ENCODE measurements at places on chromosomes 13 and 19. TPM values are rescaled to one million over a fixed set of nuclear protein-coding genes. Genes with fewer than 3 reads are reported as not detected.

GRCh38 chr13:27830010-27830409 is 37.7 kb downstream of the GSX1 start:
- DNase-seq = no peak

GRCh38 chr19:12647490-12648071 is 19.0 kb downstream of the MAN2B1 start:
- no peak for DNase-seq

DNA sequence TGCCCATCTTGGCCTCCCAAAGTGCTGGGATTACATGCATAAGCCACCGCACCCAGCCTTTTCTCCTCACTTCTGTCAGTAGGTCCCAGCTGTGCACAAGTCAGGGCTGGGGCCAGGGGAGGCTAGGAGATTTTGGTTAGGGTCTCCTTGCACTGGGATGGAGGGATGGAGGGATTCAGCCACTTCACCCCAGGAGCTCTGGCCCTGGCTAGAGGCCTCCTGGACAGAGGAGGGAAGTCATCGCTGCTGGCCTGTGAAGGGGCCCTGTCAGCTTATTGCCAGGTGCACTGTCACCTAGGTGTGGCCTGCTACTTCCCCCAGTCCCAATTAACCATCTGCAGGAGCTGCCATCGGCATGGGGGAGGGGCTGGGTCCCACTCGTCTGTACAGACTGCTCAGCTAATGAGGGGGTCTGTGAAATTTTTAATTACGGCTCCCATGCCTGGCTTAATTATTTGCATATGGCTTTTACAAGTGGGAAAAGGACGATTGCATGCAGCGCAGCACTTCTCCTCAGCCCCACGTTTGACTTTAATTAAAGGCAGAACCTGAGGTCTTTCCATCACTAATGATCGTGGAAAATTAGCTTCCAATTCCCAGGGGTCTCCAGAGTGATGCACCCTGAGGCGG is 52.4 kb downstream of the CHST8 start:
- no peak for DNase-seq

The WASF3 gene
- polyA plus RNA-seq = 9.5 TPM

DNA sequence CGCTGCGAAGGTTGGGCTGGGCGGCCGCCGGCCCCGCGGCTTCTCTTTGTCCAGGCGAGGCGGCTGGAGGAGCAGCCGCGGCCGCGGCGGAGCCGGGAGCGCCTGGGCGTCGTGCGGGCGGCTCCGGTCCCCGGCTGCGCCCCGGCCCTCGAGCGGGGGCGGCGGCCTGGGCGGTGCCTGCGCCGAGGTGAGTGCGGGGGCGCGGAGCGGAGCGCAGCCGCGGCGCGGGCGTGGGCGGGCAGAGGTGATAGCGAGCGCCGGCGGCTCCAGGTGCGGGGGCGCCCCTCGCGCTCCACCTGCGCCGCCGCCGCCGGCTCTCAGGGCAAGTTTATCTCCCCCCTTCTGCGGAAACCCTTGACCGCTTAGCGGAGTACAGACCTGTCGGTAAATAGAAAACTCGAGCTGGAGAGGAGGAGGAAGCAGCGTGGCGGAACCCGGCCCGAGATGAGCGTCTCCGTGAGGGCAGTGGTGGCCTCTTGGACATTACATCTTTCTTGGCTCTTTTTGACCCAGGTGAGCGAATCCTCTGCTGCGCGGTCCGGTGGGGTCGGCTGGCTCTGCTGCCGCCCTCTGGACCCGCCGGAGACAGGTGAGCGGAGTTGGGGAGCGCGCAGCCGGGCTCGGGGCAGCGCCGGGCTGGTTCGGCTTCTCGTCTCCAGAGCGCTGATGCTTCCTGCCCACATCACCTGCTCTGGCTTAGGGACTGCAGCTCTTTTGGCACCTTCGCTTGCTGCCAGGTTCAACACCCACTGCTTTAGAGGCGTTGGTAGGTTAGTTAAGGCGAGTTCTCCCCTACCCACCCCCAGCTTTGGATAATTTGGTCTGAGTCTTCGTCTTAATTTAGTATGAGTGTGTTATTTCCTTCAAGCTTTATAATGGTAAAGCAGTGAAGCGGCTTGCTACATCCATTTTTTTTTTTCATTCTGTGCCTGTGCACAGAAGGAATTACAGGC is at the start of gene MTUS2:
MTUS2 (plus strand) TSS at position 241 of the 953 bp plus-strand sequence.
- DNase-seq = no peak

DNA sequence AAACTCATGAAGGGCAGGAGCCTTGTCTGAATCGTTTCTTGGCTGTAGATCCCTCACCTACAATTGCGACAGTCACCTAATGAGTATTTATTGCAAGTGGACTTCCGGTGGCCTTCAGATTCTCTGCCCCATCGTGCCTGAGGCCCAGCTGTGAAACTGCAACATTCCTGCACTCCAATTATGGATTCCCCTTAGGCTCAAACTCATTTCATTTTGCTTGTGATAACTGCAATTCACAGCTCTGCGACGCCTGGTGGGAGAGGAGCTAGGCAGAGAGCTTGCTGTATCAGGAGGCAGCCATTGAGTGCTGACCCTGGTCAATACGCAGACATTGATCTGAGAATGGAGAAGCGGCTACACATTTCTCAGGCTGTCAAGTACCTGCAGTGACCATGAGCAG is 59.0 kb downstream of the CCDC70 start:
- no peak for DNase-seq

DNA sequence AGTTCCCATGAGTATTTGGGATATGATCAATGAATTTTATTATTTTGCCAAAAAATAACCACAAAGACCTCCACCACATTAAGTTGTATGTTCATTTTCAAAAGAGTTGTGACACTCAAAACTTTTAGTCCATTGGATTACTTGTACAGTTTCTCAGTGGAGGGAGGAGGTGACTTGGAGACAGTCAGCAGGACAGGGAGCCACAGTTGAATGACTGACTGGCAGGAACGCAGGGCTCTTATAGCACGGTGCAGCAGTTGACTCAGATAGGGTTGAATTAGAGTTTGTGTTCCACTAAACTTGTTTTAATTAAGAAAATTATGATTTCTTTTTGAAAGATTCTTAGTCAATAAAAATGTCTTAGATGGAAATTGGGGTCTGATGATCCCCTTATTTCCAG is 42.5 kb downstream of the TNFRSF19 start:
- DNase-seq = no peak

GRCh38 chr13:110330491-110331011 is 23.5 kb downstream of the COL4A2 start:
- no peak for DNase-seq

GRCh38 chr13:19159181-19159580 is 22.4 kb downstream of the TUBA3C start:
- no peak for DNase-seq

The TUBA3C gene
- not detected for polyA plus RNA-seq

The ZSCAN4 gene
- polyA plus RNA-seq = not detected

The CABP5 gene
- not detected for polyA plus RNA-seq

DNA sequence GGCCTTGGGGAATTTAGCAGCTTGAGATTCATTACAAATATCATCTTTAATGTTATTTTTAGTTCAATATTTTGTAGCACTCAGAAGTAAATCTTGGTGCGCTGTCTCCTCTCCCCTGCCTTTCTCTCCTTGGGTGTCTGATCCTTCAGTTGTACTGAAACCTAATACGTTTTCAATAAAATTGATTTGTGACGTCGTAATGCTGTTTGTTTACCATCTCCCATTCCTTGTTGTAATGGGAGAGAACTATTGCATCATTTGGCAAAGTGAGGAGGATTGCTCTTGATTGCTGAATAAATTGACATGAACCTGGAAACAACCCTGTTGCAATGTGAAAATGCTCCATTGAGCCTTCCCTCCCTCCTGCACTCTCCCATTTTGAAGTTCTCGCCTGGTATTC is 43.2 kb upstream of the TSHZ3 start:
- DNase-seq = no peak

GRCh38 chr13:110070046-110070445 is 236.9 kb downstream of the COL4A1 start:
- DNase-seq = no peak

The SPC24 gene
- polyA plus RNA-seq = 17.9 TPM

The POU2F2 gene
- polyA plus RNA-seq = 1.8 TPM

The ZIC2 gene
- polyA plus RNA-seq = not detected

DNA sequence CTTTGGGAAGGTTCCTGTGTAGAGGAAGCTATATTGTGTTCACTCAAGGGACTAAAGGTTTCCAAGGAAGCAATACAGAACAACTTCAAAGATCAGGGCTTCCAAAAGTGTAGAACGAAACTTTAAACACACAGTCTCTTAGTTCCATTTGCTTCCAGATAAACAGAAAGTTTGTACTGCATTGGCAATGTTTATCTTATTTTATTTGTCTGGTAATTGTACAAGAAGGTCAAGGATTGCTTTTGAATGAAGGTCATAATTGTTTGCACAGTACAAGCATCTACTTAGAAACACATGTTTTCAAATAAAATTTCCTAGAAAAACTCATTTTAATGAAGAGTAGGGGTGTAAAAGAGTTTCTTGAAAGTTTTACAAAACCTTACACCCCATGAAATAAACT is 712.7 kb upstream of the SGCG start:
- DNase-seq = no peak

The TYK2 gene
- polyA plus RNA-seq = 31.7 TPM

- DNase-seq = no peak
Observed at GRCh38 chr13:76754414-76754813, 131.8 kb downstream of the KCTD12 start.

DNA sequence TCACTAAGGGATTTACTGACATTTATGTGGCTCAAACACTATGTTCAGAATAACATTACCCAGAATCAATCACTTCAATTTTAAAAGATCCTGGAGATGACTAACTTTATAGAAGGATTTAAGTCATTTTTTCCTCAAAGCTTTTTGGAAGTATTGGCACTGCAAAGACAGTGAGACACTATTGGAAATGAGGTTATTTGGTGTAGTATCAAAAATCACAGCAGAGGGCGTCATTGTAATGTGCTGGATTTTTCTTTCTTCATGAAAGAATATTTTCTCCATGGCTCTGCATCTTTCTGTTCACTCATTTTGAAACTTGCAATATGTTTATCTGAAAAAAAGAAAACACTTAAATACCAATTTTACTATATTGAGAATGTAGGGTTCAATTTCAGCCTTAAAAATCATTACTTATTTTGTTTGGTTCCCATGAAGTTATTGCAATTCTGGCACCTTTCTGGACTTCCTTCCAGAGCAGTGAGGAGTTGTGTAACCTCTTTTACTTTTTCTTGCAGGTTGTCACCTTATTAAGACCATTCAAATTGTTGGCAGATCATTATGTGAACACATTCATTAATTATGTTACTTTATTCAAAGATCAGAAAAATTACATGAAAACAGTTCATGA is 3.7 kb upstream of the CSNK1A1L start:
- DNase-seq = no peak

- DNase-seq = peak; percentile 43
Observed at GRCh38 chr19:9406798-9407352, 28.5 kb downstream of the ZNF266 start.

DNA sequence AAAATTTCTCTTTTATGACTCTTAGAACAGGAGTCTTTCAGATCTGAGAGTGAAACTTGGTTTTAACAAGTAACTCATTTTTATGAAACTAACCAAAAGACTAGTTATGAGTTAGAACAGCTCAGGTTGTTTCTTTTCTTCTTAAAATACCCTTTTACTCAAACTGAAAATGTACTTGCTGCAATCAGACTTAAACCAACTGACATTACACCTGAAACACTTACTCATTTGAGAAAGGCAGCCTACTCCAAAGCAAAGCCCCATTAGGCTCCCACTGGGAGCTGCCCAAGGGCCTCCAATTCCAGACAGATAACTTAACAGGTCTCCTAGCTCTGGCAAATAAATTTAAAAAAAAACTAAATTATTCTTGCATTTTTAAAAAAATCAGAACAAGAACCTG is 3.6 kb downstream of the FOXO1 start:
- no peak for DNase-seq

DNA sequence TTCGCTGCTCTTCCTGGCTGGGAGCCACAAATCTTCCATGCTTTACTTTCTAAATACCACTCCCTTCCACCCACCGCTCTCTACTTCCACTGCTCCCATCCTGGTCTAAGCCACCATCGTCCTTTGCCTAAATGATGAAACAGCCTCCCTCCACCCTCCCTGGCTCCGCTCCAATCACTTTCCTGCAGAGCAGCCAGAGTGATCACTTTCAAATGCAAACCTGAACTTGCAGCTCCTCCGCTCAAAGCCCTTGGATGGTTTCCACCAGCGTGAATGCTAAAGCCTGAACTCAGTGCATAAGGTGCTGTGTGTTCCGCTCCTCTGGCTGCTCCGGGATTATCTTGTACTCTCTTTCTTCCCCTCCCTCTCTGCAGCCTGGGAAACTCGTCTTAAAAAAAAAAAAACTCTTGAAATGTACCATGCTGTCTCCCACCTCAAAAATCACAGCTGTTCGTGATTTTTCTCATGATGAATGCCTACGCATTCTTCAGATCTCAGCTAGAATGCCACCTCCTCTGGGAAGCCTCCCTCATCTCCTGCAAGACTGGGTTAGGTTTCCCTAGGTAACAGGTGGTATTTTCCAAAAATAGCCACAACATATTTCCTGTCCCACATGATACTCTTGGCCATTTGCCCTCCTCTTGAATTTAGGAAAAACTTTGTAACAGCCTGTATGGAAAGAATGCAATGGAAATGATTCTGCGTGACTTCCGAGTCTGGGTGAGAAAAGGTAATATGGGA is 3.7 kb upstream of the SIN3B start:
- no peak for DNase-seq

Data from BJ (cell line).